ENCODE measurements at places on chromosomes 7 and 10.

- DNase-seq, result no peak
These were observed 83.7 kb downstream of the GRID1 start for GRCh38 chr10:86282664-86283465.

DNA sequence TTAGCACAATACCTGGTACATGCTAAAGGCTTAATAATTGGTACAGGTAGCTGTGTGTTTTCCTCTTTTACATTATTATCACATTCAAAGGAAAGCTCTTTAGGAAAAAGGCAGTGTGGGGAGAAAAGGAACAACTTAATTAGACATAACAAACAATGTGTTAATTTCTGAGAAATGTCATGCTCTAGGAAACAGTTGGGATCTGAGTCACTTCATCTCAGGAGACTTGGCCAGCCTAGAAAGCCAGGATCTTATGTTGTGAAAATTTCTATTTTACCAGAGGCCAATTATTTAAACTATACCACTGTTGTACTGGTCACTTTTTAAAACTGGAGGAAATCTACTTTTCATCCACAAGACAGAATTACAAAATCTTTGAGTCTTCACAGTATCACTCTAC, 39.6 kb downstream of the ARMH3 start:
- no peak for DNase-seq

DNA sequence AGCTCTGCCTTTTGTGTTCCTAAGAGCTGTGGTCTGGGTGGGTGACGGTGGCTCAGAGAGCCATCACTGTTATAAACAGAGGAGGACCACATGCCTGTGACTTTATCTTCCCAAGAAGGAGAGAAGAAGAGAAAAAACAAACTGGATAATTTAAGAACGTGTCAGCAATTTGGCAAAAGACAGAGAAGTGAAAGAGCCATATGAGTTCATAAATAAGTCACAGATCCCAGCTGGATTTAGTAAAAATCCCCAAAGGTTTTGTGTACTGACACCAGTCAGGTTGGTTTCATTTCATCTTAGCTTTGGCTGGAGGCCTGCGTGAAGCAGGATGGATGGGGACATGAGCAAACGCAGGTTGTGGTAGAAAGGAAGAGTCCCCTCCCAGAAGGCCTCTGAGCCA, 120.7 kb downstream of the CXCL12 start:
- DNase-seq, result peak; percentile 46

- DNase-seq, result no peak
These were observed 25.2 kb upstream of the FIGNL1 start for GRCh38 chr7:50475340-50475739.

DNA sequence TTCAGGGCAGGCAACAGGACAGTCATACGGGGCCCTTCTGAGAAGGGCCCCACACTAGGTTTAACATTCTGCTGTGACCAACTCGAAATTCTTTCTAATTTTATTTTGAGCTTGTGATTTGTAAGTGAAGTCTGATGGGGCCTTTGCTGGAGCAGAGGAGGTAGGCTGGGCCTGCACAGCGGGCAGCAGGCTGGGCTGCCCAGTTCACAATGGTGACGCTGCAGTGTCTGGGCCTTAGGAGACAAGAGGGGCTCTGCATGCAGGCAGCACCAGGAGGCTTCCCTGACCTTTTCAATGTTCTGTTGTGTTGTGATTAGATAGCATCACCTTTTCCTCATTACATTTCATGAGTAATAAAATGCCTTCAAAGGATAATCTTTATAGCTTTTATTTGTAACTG, 175.1 kb downstream of the CXCL12 start:
- DNase-seq, result no peak

DNA sequence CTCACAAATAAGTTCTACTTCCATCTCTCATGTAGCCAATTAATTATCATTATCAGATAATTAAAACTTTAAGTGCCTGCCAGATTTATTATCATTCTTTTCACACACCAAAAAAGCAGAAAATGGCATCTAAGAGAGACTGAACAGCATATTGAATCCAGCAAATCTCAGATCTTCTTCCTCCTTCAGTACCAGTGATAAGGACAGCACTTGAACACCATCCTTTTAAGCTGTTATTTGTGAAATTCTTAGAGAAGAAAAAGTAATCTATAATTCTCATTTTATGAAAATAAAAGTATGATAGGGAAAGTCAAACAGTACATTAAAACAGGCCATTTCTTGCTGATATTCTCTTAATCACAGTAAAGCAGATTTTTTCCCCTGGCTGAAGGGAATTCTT, 104.5 kb downstream of the ELAPOR2 start:
- no peak for DNase-seq

DNA sequence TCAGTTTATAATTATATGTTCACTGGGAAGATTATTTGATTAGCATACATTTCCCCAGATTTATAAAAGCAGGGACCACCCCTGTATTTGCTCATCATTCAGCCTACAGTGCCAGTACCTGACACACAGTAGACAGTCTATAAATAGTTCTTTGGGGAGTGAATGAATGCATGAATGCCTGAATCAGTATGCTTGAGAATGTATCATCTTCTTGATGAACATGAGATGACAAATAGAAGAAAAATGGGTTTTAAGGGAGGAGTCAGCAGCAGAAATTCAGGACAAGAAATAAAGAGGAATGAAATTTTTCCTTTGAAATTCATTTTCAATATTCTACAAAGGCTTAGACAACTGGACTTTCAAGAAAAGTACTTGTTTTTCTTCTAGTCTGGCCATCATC, 295.8 kb upstream of the LRRTM3 start:
- peak; percentile 55 for DNase-seq

DNA sequence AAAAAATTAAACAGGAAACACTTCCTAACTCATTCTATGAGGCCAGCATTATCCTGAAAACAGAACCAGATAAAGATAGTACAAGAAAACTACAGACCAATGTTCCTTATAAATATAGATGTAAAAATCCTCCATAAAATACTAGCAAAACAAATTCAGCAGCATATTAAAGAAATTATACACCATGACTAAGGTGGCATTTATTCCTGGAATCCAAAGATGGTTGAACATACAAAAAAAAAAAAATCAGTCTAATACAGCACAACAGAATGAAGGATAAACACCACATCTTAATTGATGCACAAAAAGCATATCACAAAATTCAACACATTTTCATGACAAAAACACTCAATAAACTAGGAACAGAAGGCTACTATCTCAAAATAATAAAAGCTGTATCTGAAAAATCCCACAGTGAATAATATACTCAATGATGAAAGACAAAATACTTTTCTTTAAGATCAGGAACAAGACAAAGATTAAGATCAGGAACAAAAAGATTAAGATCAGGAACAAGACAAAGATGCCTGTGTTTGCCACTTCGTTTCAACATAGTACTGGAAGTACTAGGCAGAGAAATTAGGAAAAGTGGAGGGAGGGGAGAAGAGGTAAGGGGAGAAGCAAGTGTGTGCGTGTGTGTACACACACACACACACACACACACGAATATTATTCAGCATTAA, 95.6 kb downstream of the SNX13 start:
- DNase-seq, result peak; percentile 6

- no peak for DNase-seq
These were observed 58.9 kb upstream of the STRIP2 start for GRCh38 chr7:129375141-129375938.

DNA sequence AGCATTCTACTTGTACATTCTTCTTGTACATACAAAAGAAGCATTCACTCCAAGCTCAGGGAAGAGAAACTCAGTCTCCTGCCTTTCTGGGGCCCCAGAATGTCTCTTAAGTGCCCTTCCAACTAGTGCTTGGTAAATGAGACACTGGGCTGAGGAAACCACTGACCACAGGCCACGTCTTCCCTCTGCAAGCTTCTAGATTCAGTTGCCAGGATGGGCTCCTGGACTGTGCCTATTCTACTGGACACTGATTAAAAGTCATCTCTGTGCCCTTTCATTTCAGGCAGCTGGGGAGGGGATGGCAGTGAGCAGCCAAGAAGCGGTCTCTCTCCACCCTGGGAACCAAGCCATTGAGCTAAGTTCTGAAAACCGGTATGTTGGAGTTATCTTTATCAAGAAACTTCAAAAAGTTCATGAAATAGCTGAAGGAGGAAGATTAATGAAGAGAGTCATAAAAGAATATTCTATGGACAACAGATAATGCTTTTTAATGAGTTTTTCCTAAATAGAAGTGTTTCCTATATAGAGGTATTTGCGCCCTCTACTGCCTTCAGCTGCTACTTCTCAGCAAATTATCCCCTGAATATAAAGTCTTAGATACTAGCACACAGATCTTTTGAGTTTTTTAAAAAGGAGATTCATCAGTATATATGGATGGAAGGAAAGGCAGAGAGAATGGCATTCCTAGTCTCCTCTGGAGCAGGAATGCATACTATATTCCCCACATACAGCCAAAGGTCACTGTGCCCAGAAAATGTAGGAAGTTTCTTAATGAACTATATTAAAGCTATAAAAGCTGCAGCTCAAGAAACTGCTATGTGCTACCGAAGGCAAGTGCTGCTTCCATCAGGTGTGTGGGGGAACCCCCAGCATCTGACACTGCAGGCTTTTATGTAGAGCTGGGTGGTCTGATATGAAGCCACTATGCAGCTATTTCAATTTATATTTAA, 8.4 kb upstream of the IFIT1B start:
- peak; percentile 49 for DNase-seq

- no peak for DNase-seq
These were observed 475.5 kb downstream of the NXPH1 start for GRCh38 chr7:8908889-8909288.

- no peak for DNase-seq
These were observed 40.9 kb downstream of the UBN2 start for GRCh38 chr7:139271718-139272628.

- no peak for DNase-seq
These were observed 55.6 kb downstream of the GRB10 start for GRCh38 chr7:50727072-50727471.

DNA sequence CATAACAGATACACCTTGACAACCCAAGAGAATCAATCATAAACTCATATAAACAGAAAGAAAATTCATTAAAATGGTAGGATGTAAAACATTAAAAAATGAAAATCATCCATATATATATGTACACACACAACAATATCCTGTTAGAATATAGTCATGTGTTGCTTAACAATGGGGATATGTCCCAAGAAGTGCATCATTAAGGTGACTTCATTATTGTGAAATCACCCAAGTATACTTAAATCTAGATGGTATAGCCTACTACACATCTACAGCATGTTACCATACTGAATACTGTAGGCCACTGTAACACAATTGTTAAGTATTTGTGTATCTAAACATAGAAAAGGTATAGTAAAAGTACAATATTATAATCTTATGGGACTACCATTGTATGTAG, 115.8 kb upstream of the TMEM168 start:
- no peak for DNase-seq

GRCh38 chr7:99478464-99479440, 6.1 kb downstream of the ZNF789 start:
- DNase-seq, result no peak

DNA sequence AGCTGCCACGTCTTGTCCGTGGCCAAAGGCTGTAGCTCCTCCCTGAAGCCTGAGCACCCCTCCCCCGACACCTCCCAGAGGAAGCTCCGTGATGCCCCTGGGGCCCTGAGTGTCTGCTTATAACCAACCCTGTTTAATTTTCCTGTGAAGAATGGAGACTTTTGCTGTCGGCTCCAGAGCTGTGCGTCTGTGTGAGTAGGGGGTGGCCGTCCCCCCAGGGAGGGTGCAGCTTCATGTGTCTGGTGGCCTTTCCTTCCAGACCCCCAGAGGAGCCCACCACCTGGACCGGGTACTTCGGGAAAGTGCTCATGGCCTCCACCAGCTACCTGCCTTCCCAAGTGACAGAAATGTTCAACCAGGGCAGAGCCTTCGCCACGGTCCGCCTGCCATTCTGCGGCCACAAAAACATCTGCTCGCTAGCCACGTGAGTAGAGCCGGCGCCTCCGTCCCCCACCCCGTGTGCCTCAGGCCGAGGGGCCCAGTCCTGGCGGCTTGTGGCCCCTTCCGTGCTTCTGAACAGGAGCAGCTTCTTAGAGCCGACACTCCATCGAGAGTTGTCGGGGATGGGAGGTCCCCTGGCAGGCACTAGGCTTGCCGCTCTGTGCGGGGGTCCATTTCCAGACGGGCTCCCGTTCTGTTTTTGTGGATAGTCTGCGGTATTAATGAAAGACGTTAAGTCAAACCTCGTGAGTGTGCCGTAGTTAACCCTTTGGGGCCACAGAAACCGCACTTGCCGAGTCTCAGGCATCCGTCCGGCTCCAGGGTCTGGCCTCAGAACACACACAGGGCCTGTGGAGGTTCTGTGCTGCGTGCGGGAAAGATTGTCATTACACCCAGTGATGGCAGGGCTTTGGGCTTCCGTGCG, 37.1 kb downstream of the WIPI2 start:
- no peak for DNase-seq

DNA sequence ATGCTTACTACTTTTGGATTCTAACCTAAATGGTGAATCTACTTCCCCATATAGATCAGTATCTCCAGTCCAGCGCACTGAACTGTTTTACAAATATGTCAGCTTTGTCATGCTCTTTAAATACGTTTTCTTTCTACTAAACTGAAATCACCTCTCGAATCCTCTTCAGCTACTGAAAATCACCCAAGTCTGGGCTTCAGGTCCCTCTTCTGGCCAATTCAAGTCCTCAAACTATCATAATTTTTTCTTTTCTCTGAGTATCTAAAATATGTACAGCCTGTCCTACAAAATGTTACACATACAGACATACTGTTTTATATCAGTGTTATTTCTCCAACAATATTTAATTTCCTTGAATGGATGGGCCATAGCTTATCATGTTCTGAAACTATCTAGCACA, 84.2 kb downstream of the CACNA2D1 start:
- no peak for DNase-seq

- no peak for DNase-seq
These were observed 12.7 kb upstream of the KLF6 start for GRCh38 chr10:3797750-3798149.

DNA sequence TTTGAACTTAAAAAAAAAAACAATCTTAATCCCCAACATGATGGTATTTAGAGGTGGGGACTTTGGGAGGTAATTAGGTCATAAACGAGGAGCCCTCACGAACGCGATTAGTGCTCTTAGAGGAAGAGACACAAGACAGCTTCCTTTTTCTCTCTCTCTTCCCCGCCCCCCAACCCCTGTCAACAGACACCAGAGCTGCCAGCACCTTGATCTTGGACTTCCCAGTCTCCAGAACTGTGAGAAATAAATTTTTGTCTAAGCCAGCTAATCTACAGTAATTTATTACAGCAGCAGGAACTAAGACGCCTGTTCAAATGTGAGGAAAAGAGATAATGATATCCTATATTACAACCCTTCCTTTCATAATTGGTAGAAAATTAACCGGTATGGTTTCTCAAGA, 40.1 kb downstream of the RELN start:
- no peak for DNase-seq

GRCh38 chr7:72038022-72038732, 374.0 kb downstream of the CALN1 start:
- no peak for DNase-seq

DNA sequence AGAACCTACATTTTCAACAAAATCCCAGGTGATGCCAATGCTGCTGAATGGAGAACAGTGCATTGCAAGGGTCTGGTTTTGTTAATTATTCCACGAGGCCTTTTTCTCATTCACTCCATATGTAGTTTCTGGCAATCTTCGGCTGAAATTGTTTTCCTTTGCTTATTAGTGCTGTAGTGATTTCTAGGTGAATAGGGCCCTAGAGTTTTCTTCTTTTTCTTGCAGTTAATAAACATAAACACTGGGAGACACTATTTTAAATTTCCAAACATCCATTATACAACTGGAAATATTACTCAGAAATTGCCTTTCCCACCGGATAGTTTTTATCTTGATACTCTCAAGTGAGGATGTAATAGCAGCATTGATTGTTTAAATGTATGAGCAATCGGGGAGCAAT, 435.6 kb downstream of the XPNPEP1 start:
- no peak for DNase-seq

GRCh38 chr10:29767968-29768367, 133.2 kb upstream of the SVIL start:
- no peak for DNase-seq

Data from fibroblast of skin of abdomen (primary cell).